ENCODE measurements at places on chromosomes 12 and 14. TPM values are rescaled to one million over a fixed set of nuclear protein-coding genes. Genes with fewer than 3 reads are reported as not detected.

RIN3 gene
- total RNA-seq: 5.4 TPM

OR6C70 gene
- total RNA-seq: not detected

RBM19 gene
- total RNA-seq: 15.4 TPM

DNA sequence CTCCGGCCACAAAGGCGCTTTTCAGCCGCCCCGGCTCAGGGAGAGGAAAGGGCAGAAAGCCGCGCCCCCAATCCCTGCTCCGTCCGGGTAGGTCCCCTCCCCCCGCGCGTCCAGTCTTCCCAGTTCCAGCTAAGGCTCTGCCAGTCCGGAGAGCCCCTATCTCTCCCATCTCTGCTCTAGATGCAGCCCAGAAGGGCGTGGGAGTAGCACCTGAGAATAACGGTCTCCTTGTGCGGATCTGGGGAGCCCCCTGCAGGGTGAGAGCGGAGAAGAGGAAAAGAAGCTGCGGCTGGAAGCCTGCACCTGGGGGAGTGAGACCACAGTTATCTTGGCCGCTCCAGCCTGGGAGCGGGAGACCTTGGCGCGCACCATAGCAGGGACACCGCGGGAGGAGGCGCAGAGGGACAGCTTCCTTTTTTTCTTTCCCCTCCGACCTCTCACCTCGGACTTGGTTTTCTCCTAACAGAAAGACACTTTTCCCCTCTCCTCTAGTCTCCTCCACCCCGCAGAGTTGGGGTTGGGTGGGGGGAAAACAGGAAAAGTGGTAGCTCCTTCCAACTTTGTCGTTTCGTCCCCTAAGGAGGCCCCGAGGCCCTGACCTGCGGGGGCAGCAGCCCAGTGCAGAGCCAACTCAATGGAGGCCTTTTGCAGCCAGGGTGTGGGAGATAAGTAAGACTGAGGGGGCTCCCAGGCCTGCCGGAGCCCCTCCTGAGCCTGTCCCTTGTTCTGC is 2.4 kb downstream of the DHH start:
- H3K4me1 ChIP-seq: peaks cover 9% of the 10 kb centered on the region
- H3K36me3 ChIP-seq: no peaks in the 10 kb centered on the region
- peaks cover 21% of the 10 kb centered on the region for H3K27me3 ChIP-seq
- peak overlapping the region; percentile 50 for H3K4me3 ChIP-seq
- no peak for DNase-seq

PTPN6 gene
- 0.26 TPM for total RNA-seq

CACNA1C gene
- total RNA-seq: 11.4 TPM

GRCh38 chr14:101001311-101002069 is 98.0 kb upstream of the RTL1 start:
- no peak overlapping the region for H3K4me3 ChIP-seq
- peaks cover 6% of the 10 kb centered on the region for H3K36me3 ChIP-seq
- peak; percentile 43 for DNase-seq
- H3K4me1 ChIP-seq: no peaks in the 10 kb centered on the region
- H3K27me3 ChIP-seq: no peaks in the 10 kb centered on the region

IPO4 gene
- total RNA-seq: 25.3 TPM

All from fibroblast of lung (primary cell).